ENCODE measurements at places on chromosomes 12 and 14.
A peak's percentile ranks its signal among the peaks of the same experiment; 100 is the strongest.

- no peak for DNase-seq
Observed at GRCh38 chr14:53620890-53621289, 335.7 kb downstream of the BMP4 start.

DNA sequence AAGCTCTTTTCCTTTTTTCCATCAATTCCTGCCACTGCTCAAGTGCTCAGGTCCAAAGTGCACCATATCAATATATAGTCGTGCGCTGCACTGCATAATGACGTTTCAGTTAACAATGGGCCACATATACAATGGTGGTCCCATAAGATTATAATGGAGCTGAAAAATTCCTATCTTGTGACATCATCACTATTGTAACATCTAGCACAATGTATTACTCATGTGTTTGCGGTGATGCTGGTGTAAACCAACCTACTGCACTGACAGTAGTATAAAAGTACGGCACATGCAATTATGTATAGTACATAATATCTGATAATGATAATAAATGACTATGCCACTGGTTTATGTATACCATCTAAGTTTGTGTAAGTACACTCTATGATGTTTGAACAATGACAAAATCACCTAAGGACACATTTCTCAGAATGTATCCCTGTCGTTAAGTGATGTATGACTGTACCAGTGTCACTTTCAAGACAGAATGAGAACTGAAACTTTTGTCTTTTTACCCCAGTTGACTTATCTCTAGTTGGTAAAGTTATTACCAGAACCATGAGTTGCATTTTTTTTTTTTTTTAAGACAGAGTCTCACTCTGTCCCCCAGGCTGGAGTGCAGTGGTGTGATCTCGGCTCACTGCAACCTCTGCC, 53.7 kb upstream of the INSM2 start:
- DNase-seq = no peak

GRCh38 chr14:31543969-31544799, 17.0 kb upstream of the NUBPL start:
- peak; percentile 22 for DNase-seq

DNA sequence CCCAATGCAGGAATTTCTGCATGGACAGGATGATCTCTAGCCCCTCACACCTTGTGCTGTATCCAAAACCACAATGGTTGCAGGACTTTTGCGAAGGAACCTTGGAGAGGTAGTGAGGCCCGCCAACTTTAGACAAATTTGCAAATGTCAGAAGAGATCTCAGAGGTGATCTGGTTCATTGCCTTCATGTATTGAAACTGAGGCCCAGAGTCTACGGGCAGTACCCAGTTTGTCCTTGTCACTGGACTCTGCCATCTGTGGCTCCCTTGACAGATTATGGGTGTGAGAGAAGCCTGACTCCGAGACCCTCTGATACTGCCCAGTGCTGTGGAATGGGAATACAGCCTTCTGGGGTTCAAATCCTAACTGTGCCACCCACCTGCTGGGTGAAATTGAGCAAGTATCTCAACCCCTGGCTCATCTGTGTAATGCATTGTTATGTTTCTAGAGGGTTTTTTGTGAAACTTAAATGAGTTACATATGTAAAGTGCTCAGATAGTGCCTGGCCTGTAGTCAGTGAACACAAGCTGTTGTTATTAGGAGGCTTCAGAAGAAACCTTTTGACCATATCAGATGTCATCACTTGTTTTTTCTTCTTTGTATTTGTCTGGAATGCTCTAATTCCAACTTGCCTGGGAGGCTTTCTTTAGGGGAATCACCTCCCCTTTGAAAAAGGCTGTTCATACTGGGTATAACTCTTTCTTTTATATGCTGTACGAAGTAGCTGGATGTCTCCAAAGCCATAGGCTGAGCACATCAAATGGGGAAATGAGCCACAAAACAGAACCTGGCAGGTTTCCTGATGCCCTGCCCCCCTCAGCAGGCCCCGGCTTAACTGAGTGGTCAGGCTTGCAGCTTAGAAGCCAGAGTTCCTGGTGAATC, 71.4 kb upstream of the SRSF5 start:
- no peak for DNase-seq

DNA sequence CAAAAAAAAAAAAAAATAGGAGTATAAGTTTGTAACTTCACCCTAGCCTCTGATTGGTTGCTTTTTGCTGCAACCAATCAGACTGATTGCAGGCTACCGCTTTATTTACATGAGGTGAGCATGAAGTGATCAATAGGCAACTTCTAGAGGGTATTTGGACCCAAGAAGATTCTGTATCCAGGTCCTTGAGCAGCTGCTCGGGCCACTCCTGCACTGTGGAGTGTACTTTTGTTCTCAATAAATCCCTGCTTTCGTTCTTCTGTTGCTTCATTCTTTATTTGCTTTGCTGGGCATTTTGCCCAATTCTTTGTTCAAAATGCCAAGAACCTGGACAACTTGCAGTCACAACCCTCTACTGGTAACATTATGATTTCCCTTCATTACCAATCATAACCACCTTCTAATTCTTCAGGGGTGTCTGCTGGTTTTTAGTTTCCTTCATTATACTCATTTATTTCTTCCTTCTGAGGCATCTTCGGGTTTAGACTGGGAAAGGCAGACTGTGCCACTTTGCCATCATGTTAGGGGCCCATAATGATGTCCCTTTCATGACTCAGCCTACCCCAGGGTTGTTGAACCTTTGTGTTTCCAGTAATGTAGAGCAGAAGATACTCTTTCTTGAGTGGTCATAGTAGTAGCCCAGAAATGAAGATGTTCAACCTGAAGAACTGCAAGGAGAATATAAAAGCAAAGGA, 43.4 kb upstream of the LIMA1 start:
- no peak for DNase-seq

DNA sequence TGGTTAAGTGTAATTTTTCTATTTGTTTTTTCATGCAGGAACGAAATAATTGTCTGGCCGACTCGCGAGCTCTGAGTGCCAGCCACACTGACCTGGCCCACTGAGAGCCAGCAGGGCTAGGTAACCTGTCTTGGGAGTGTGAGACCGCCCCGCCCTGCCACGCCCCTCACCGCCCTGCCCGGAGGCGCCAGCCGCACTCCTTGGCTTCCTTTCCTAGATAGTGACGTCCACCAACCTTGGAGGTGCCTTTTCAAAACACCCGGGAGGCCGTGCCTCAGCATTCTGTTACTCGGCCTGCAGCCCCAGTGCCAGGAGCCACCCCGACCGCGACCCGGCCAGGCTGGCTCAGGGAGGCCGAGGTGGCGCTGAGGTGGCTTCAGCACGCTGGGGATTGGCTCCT, 21.7 kb downstream of the XRCC3 start:
- DNase-seq = no peak

GRCh38 chr12:74043343-74043742, 494.3 kb upstream of the ATXN7L3B start:
- DNase-seq = no peak

DNA sequence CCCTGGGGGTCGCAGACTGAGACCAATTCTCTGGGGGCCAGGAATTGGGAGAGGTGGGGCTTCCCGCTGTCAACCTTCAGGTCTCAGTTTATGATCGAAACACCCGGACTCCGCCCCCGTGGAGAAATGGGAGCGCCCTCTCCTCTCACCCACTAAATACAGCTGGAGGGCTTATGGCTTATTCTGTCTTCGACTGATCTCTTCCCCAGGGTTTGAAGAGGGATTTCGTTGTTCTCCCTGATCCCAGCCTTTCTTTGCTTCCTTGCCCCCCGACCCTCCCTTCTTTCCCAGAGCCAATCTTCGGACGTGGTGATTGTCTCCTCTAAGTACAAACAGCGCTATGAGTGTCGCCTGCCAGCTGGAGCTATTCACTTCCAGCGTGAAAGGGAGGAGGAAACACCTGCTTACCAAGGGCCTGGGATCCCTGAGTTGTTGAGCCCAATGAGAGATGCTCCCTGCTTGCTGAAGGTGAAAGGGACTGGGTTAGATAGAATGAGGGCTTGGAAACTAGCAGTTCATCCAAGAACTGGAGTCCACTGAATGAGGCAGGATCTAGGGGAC, 607 bp downstream of the OS9 start:
- no peak for DNase-seq

- no peak for DNase-seq
Observed at GRCh38 chr12:56803750-56804149, 40.6 kb downstream of the HSD17B6 start.

DNA sequence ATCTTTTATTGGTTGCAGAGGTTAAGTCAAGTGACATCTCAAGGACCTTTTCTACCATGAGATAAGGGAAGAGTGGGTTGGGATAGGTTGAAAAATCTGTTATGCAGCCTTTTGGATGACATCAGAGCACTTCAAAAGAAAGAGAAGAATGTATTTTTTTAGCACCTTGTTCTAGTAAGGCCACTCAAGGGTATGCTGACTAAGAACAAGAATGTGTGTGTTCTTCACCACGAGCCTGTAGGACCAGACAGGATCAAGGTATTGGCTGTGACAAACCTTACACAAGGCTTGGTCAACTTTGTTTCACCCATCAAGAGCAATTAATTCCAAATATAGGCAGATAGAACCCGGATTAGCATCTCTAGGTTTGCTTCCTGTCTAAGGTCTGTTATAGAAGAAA, 142.5 kb downstream of the SAMD4A start:
- DNase-seq = no peak

GRCh38 chr12:121773011-121773777, 20.3 kb downstream of the RHOF start:
- DNase-seq = peak; percentile 87

GRCh38 chr14:82528016-82528415, 994.4 kb upstream of the SEL1L start:
- DNase-seq = no peak

GRCh38 chr14:70013271-70013873, 134.2 kb downstream of the SMOC1 start:
- DNase-seq = peak; percentile 72

DNA sequence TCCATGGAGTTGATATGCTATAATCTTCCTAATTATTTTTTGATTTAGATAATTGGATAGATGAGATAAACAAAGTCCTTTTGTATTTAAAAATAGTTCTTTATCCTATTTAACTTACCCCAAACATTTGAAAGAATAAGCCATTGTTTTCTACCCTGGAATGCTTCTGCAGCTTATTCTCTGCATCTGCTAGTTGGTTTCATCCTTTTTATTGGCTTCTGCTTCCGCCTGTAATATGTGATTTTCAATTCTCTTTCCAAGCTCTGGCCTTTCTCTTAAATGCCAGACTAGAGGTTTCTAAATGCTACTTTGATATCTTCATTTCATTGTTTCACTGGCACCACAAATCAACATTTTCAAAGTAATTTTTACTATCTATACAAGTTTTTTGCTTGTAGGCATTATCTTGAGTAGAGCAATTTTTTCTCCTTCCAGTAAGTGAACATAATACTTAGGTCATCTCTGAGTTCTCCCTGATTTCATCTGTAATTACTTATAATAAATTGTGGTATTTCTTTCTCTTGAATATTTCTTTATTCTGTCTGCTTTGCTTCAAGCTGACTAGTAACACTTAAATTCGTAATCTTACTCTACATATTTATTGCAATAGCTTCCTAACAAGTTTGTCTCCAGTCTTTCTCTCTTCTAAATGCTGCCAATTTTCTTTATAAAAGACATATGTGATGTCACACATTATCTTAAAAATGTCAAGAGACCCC, 958.4 kb downstream of the SLC6A15 start:
- DNase-seq = no peak

GRCh38 chr14:26026384-26026783, 571.4 kb downstream of the NOVA1 start:
- DNase-seq = no peak

DNA sequence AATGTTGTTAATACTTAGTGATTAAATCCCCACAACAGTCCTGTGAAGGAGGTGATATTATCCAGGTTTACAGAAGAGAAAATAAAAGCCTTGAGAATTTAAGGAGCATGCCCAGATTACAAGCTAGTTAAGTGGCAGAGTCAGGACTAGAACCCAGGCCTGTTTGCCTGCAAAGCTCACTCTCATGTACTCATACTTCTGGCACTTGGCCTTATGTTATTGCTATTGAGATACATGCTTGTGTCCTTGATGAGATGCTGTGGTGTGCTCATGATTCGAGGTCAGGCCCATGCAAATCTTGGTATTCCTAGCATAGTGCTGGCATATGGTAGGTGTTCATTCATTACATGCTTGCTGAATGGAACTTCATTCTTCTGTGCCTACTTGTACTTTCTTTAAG, 7.6 kb upstream of the EID3 start:
- DNase-seq = no peak

DNA sequence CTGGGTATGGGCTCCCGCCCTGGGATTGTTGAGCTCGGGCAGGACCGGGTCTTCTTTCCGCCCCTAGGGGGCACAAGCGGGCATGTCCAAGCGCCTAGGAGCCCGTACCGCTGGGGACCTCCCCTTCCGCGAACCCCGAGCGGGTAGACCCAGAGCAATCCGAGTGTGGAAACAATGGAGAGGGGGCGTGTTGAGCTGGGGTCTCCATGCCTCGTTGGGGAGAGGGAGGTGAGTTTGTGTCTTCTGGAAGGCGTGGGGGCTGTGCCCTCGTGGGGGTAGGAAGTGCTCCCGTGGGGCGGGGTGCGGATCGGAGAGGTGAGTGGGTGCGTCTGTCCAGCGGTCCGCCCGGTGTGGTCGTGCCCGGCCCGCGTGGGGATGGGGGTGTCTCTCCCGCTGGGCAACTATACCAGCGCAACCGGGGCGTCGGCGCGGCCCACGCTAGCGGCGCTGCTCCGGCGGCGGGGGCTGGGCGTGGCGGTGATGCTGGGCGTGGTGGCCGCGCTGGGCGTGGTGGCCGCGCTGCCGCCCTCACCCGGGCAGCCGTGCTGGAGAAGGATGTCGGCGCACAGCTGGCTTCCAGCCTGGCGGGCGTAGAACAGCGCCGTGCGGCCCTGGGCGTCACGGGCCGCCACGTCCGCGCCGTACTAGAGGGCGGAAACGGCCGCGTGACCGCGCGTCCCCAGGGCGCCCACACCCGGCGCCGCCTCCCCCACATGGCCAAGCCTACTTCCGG, 12.2 kb downstream of the AGAP2 start:
- DNase-seq = peak; percentile 92

GRCh38 chr12:19799216-19799615, 359.9 kb downstream of the AEBP2 start:
- DNase-seq = no peak

Data from HEK293T (cell line).